Karpas-422 (cell line): ENCODE measurements at places on chromosomes 2 and 18.

- no peak for DNase-seq
Measured at GRCh38 chr2:135948642-135949355, 36.6 kb downstream of the DARS1 start.

- DNase-seq = no peak
Measured at GRCh38 chr18:63539904-63540510, 2.2 kb upstream of the SERPINB12 start.

- DNase-seq = no peak
Measured at GRCh38 chr2:176751314-176752227, 461.0 kb upstream of the HNRNPA3 start.

- DNase-seq = no peak
Measured at GRCh38 chr2:60216452-60216995, 336.9 kb downstream of the BCL11A start.
